ENCODE measurements at places on chromosomes 6 and 20.
A peak's percentile ranks its signal among the peaks of the same experiment; 100 is the strongest.

GRCh38 chr6:144131248-144131709 lies 19.0 kb upstream of the STX11 start:
- no peaks in the 10 kb centered on the region for H3K36me3 ChIP-seq
- no peak overlapping the region for H3K4me3 ChIP-seq
- no peaks in the 10 kb centered on the region for H3K27me3 ChIP-seq
- H3K27ac ChIP-seq, result no peak overlapping the region
- H3K4me1 ChIP-seq, result no peaks in the 10 kb centered on the region

GRCh38 chr6:116111552-116112528 lies 11.2 kb downstream of the NT5DC1 start:
- no peak overlapping the region for H3K27ac ChIP-seq
- H3K4me3 ChIP-seq, result no peak overlapping the region
- H3K27me3 ChIP-seq, result no peaks in the 10 kb centered on the region
- H3K36me3 ChIP-seq, result peaks cover 67% of the 10 kb centered on the region
- peaks cover 2% of the 10 kb centered on the region for H3K4me1 ChIP-seq

DNA sequence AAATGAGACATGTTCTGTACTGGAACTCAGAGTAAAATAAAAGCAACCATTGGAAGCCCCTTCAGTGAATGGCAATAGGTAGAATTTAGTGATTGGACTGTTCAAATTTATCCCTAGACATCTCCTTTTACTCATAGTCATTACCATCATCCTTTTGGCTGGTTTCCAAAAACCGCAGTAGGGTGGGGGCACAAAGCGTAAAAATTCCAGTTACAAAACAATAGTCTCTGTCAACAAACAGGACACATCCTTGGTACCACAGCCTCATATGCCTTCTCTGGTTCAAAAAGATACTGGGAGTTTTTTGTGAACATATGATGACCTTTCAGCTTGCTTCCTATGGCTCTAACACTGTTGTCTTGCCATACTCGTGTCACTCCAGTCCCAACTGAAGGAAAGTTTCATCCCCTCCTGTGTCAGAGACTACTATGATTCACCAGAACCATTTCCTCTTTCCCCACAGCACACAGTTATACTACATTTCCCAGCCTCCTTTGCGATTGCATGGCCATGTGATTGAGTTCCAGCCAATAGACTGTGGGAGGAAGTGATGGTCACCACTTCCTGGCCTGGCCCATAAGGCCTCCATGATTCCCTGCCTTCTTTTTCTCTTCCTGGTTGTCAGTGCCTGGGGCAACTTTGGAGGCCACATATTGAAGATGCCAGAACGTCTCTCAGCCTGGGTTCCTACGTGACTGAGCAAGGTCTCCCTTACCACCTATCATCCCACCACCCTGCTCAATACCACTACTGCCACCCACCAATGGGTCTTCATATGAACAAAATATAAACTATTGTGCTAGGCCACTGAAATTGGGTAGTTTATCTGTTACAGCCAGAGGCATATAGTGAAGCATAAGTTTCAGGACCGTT lies 162.4 kb downstream of the ID4 start:
- H3K4me1 ChIP-seq, result no peaks in the 10 kb centered on the region
- DNase-seq, result no peak
- H3K27me3 ChIP-seq, result no peaks in the 10 kb centered on the region
- H3K4me3 ChIP-seq, result no peak overlapping the region

- H3K4me3 ChIP-seq, result no peak overlapping the region
- no peak overlapping the region for H3K27ac ChIP-seq
- H3K27me3 ChIP-seq, result no peaks in the 10 kb centered on the region
These were observed 136.5 kb downstream of the CDKAL1 start for GRCh38 chr6:20670750-20671149.

DNA sequence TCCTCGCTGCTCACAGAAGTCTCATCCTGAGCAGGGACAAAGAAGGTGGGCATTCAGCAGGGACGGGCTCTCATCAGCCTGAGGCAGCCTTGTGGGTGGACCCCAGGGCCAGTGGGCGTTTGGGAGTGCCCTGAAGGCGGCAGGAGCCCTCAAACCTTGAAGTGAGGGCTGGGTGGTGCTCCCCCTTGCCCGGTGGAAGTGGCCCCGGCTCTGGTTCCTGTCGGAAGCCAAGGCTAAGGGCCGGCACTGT lies 110.5 kb downstream of the NOL4L start:
- DNase-seq, result no peak
- no peaks in the 10 kb centered on the region for H3K27me3 ChIP-seq
- H3K27ac ChIP-seq, result peak overlapping the region; percentile 88
- peaks cover 93% of the 10 kb centered on the region for H3K4me1 ChIP-seq
- peaks cover 10% of the 10 kb centered on the region for H3K36me3 ChIP-seq
- peak overlapping the region; percentile 46 for H3K4me3 ChIP-seq

- H3K36me3 ChIP-seq, result no peaks in the 10 kb centered on the region
- no peak overlapping the region for H3K4me3 ChIP-seq
- no peaks in the 10 kb centered on the region for H3K27me3 ChIP-seq
- DNase-seq, result peak; percentile 72
- H3K27ac ChIP-seq, result peak overlapping the region; percentile 86
These were observed 12.9 kb upstream of the TBC1D22B start for GRCh38 chr6:37244430-37245310.

DNA sequence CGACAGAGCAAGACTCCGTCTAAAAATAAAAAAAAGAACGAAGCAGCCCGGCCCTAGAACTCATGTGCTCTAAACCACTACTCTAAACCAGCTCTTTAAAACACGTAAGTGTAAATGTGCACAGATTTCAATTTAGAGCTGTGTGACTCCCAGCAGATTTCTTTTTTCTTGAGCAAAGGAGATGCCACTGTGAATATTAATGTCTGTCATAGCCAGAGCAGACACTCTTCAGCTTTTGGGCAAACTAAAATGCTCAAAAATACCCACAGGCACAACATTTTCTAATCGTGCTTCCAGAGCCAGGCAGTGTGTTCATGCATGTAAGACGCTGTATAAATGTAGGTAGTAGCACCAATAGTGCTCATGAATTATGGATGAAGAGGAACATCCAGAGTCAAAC lies 218.9 kb upstream of the PLCB4 start:
- no peak for DNase-seq
- no peak overlapping the region for H3K27ac ChIP-seq
- no peak overlapping the region for H3K4me3 ChIP-seq
- H3K4me1 ChIP-seq, result peaks cover 11% of the 10 kb centered on the region

GRCh38 chr6:7301702-7302101 lies 11.3 kb downstream of the SSR1 start:
- DNase-seq, result no peak
- no peaks in the 10 kb centered on the region for H3K27me3 ChIP-seq
- H3K4me1 ChIP-seq, result peaks cover 5% of the 10 kb centered on the region
- H3K36me3 ChIP-seq, result peaks cover 99% of the 10 kb centered on the region

- H3K4me1 ChIP-seq, result peaks cover 78% of the 10 kb centered on the region
- H3K4me3 ChIP-seq, result peak overlapping the region; percentile 75
- H3K36me3 ChIP-seq, result peaks cover 3% of the 10 kb centered on the region
- H3K27ac ChIP-seq, result peak overlapping the region; percentile 99
- no peaks in the 10 kb centered on the region for H3K27me3 ChIP-seq
These were observed 2.2 kb downstream of the IFNGR1 start for GRCh38 chr6:137216875-137217553.

DNA sequence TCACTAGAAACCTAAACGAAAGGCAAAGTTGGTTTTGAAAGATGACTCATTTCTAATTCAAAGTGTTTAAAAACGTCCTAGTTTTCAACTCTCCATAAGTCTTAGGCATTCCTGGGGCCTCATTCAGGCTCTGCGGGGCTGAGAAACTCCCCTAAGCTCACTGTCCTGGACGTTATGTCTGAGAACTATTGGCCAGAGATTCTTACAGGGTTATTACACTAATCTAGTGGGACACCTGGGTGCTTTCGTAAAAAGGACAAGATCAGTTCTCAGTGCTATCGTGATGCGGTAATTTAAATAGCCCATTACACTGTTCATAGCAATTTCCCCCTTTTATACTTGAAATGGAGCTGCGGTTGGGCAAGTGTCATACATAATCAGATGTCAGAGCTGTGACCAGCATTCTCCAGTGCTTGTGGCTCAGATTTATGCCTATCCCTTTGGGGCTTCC lies 280.9 kb downstream of the QKI start:
- H3K27me3 ChIP-seq, result no peaks in the 10 kb centered on the region
- H3K27ac ChIP-seq, result no peak overlapping the region
- H3K4me3 ChIP-seq, result no peak overlapping the region
- no peaks in the 10 kb centered on the region for H3K36me3 ChIP-seq

DNA sequence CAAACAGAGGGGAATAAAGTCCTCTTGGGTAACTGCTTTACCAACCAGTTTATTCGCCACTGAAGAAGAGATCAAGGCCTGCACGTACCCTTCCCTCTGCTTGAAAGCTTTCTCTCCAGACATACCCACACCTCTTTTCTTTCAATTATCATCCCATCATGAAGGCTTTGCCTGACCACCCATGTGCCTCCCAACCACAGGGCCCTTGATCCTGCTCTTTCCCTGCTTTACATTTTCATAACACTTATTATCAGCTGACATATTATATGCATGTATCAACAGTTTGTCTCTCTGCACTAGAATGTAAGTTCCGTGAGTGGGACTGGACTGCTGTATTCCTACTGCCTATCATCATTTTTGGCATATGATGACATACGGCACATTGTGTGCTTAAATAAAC lies 20.9 kb upstream of the RPN2 start:
- no peaks in the 10 kb centered on the region for H3K27me3 ChIP-seq
- no peak overlapping the region for H3K27ac ChIP-seq

DNA sequence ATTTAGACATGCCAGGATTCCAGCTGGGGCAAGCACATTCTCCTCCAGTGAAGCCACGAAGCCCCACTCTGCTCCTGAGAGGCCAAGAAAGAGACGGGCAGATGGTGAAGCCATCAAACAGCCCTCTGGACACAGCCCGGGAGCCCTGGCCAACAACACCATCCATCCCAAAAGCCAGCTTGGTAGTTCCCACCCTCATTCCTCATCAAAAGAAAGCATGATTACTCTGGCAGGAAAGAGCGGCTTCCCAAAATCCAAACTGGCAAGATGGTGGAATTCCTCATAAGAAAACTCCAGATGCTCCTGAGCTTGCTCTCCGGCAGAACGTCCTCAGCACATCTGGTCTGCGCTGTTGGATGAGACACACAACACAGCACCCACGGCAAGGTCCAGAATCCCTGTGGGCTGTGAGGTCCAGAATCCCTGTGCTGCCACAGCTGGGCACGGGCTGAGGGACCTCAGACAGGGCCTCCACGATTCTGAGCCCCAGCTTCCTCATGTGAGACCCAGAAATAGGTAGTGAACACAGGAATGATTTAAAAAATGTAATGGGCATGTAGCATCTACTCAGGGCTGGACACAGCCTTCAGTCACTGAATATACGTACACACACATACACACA lies 52.6 kb downstream of the THBS2 start:
- no peaks in the 10 kb centered on the region for H3K4me1 ChIP-seq
- no peak overlapping the region for H3K27ac ChIP-seq
- no peaks in the 10 kb centered on the region for H3K36me3 ChIP-seq
- no peak for DNase-seq

DNA sequence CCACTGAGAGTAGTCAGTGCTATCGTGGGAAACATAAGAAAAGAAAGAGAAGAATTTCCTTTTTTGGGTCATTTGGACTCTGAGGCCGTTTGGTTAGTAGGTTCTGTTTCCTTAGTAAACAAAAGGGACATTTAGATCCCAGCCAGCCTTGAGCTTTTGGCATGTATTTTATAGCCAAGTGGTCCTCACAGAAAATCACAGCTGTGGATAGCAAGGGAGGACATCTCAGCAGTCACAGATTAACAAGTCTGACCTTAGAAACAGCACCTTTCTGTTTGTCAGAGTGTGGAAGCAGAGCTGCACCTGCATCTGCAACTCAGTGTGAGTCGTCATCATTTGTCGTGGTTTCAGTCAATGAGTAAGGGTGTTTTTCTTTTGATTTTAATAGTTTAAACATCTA lies 40.5 kb downstream of the FAM120B start:
- H3K27ac ChIP-seq, result no peak overlapping the region
- peaks cover 56% of the 10 kb centered on the region for H3K36me3 ChIP-seq
- H3K27me3 ChIP-seq, result no peaks in the 10 kb centered on the region
- H3K4me1 ChIP-seq, result peaks cover 7% of the 10 kb centered on the region
- H3K4me3 ChIP-seq, result no peak overlapping the region
- no peak for DNase-seq

DNA sequence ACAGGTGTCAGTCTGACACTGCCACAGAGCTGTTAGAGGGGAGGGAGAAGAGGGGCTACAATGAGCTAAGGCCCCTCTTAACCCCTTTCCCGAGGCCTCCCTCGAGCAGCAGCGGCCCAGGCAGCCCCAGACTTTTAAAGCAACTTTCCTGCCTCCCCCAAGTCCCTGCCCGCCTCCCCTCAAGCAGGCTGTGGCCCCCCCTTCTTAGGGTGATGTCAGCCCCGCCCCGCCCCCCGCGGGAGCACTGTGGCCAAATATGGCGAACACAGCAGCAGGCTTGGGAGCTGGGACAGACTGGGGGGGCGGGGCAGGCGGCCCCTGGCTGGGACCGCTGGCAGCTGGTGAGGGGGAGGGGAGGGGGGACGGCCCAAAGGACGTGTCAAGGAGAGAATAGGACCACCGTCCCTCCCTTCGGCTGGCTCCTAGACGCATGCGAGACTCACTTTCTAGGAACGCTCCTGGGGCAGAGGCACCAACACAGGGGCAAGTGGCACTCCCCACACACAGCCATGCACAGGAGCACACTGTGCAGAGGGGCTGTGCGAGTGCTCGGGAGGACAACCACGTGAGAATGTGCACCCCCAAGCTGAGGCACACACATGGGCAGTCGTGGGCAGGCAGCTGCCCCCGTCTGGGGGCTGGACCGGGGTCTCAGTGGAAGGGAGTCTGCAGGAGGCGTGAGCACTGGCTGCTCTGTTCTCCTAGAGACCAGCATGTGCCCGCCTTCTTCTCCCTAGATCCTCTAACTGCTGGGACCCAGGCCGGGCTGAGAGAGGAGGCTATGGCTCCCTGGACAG lies 6.7 kb downstream of the TEAD3 start:
- H3K4me1 ChIP-seq, result peaks cover 93% of the 10 kb centered on the region
- H3K27ac ChIP-seq, result peak overlapping the region; percentile 58
- H3K36me3 ChIP-seq, result no peaks in the 10 kb centered on the region
- peak; percentile 70 for DNase-seq

- no peak overlapping the region for H3K4me3 ChIP-seq
- peaks cover 27% of the 10 kb centered on the region for H3K36me3 ChIP-seq
- no peak for DNase-seq
- H3K27me3 ChIP-seq, result no peaks in the 10 kb centered on the region
These were observed 2.6 kb downstream of the MPIG6B start for GRCh38 chr6:31725502-31726350.

DNA sequence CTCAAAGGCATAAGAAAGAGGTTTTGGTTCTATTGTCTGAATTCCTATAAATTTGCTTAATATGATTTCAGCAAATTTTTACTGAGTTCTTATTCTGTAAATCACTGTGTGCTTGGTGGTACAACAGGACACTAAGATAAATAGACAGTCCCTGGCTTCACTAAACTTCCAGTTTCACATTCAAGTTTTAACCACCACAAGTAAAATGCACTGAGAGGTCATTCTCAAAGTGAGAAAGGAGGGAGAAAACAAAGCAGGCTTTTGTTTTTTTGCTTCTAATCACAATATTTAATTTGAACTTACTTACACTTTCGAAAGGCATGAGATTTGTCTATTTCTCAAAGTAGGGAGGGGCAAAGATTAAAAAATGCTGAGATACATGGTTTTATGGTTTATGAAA lies 445.7 kb downstream of the CDC5L start:
- H3K4me3 ChIP-seq, result no peak overlapping the region
- H3K36me3 ChIP-seq, result no peaks in the 10 kb centered on the region
- H3K4me1 ChIP-seq, result no peaks in the 10 kb centered on the region
- no peak overlapping the region for H3K27ac ChIP-seq
- no peaks in the 10 kb centered on the region for H3K27me3 ChIP-seq
- no peak for DNase-seq

Data from lower lobe of right lung (tissue), 2 donors.